ENCODE measurements at places on chromosomes 7 and 10.

- DNase-seq, result no peak
These were observed 150.2 kb downstream of the REEP3 start for GRCh38 chr10:63671317-63671937.

- no peak for DNase-seq
These were observed 156.8 kb upstream of the FRMD4A start for GRCh38 chr10:14487488-14487883.

DNA sequence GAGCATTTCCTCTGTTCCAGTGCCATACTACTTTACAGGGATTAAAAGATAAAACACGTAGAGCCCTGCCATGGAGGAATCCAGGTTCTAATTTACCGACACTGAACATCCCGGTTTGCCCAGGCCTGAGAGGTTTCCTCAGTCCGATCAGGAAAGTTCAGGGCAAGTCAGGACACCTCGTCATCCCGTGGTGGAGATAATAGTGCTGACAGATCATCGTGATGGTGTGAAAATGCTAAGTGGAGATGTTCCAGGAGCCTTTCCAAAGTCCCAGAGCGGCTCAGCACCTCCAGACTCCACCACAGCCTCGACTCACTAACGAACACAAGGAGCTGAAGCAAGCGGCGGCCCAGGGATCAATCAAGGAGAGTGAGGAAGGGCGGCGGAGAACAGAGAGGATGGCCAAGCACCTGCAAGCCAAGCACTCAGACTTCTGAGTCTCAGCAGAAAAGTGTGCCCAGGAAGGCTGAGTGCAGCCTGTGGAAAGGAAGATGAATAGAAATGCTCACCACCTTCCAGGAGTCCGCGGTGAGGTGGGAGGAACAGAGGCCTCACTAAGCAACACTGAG lies 103.7 kb upstream of the VWC2 start:
- no peak for DNase-seq

DNA sequence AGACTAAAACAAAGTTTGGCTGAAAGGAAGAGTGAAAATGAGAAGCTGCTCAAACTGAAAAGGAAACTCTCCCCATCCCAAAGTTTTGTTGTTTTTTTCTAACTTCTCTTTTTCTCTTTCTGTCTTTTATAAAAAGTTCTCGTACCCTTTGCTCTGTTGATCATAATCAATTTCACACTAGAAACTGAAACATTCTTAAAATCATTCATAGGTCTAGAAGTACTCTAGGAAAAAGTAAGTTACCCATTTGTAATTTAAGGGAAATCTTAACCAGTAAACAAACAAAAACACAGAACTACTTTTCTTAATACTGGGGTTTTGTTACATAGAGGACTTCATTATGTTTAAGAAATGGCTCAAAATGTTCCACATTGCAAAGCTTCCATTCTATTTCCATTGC lies 339.8 kb downstream of the SEMA3D start:
- DNase-seq, result no peak

All from stimulated activated CD4-positive, alpha-beta T cell treated with anti-CD3 and anti-CD28 coated beads, Interleukin-1b, Interleukin-23, amount 100 ng/mL, for 48 hours (primary cell).